ENCODE measurements at places on chromosomes 12 and 14. TPM values are rescaled to one million over a fixed set of nuclear protein-coding genes. Genes with fewer than 3 reads are reported as not detected.
A peak's percentile ranks its signal among the peaks of the same experiment; 100 is the strongest.

HHIPL1 gene
- 2.6 TPM for total RNA-seq

ZNF605 gene
- 14.0 TPM for total RNA-seq

FGF23 gene
- not detected for total RNA-seq

DNA sequence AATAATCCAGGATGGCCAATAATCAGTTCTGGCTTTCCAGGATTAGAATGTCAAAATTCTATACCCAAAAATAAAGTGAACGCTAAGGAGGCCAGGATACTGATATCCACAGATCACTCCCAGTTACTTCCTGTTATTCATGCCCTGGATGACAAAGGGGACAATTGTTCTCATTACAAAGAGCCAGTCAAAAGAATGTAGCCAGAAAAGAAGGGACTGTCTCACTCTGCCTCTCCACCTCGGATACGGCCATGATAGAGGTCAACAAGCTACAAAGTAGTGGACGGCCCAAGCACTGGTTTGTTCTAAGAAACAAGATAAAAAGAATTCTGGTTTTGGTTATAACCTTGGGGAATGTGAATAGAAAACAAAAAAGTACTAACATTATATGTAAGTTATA, 116.1 kb upstream of the ATF7IP start:
- no peak for DNase-seq

DNA sequence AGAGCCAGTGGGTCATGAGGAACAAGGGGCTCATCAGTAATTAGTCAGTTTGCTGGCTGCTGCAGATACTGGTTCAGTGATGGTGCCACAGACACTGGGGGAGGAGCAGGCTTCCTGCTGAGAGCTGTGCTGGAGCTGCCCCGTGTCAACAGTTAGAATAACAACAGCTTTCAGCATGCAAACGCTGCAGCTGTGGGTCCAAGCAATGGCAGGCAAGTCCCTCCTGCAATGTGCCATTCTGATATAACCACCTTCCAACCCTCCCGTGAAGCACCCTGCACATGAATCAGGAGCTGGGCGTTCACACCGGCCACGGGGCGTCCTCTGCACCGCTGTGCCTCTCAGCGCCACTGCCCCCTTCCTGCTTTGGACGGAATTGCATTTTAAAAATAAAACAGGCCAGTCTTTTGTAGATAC, 258.4 kb upstream of the SFSWAP start:
- no peak for DNase-seq

DNA sequence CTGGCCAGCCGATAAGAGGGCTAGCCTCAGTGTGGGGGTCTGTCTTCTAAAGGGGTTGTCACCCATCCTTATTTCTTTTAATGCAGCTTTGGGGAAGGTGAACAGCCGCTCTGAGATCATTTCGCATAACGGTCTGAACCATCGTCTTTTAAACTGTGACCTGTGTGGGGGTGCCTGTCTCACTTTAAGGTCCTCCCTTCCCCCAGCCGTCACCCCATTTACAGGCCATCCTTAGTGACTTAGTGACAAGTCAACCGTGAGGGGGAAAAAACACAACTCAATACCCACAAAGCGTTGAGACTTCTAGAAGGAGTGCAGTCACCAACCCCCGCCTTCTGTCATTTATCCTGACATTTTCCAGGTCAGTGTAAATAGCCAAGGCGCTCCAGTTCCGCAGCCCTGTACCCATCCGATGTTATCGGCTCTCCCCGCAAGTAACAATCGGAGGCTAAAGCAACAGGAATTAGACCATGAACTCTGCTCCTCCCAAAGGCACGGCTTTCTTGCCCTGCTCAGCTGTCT, 505 bp upstream of the DENND5B start:
- DNase-seq = peak; percentile 34

DNA sequence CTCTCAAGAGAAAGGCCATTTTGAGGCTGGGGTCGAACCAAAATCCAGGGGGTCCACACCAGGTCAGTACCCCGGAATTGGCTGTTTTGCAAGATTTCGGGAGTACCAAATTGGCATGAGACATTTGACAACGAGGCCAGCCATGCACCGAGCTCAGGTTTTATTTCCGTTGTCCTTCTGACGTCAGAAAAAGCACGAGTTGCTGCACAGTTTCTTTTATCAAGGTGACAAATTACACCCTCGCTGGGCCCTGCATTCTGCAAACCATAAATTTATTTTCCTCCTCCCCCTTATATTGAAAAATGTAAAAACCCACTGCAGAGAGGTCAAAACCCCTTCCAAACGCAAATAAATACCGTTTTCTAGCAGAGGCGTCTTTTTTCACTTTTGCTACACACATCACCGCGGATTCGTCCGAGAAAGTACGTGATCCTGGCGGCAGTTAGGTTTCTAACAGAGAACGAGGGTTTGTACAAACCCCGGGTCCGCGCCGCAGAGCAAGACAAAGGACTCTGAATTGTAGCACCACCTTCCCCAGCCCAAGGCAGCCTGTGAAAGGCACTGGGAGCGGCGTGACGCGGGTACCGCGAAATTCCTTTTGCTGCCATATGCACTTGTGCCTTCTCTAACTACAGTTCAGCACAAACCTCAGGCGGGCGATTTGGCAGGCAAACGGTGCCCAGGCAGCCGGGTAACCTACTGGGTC, 1.8 kb downstream of the SLC38A1 start:
- peak; percentile 55 for DNase-seq

DNA sequence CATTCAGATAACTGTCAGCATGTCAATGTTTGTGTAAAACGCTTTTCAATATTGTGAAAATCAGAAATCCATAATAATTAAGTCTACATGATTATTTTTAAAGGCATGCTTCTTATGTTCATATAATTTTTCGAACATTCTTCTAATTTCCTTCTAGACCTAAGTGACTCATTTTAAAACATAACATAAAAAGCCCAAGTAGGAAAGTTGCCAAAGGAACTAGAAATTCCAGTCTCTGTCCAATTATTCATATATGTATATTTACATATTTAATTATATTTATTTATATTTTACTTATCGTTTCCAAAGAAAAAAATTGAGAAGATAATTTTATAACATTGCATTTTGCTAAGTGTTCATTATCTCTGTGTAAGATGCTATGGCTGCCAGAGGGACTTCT, 110.4 kb downstream of the TMTC1 start:
- no peak for DNase-seq

- DNase-seq = no peak
Observed at GRCh38 chr14:90965765-90966164, 94.7 kb downstream of the RPS6KA5 start.

DNA sequence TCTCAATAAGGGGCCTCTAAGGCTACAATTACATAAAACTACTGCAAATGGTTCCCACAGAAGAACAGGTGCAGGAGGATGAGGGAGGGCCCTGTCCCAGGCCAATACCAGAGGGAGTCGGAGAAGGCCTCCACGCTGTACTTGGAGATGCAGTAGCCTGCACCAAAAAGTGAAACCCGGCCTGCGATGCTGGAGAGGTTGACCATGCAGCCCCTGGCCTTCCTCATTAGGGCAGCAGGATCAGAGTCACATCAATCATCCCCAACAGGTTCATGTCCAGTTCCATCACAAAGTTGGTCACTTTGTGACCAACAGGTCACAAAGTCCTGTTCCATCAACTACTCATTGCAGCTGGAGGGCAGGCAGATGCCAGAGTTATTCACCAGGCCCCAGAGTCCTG, 23.0 kb downstream of the ZBTB39 start:
- no peak for DNase-seq
